Stimulated activated CD8-positive, alpha-beta memory T cell treated with anti-CD3 and anti-CD28 coated beads, Interleukin-4, amount 100 ng/mL, for 4 hours (primary cell): ENCODE measurements at places on chromosomes 4 and X.

DNA sequence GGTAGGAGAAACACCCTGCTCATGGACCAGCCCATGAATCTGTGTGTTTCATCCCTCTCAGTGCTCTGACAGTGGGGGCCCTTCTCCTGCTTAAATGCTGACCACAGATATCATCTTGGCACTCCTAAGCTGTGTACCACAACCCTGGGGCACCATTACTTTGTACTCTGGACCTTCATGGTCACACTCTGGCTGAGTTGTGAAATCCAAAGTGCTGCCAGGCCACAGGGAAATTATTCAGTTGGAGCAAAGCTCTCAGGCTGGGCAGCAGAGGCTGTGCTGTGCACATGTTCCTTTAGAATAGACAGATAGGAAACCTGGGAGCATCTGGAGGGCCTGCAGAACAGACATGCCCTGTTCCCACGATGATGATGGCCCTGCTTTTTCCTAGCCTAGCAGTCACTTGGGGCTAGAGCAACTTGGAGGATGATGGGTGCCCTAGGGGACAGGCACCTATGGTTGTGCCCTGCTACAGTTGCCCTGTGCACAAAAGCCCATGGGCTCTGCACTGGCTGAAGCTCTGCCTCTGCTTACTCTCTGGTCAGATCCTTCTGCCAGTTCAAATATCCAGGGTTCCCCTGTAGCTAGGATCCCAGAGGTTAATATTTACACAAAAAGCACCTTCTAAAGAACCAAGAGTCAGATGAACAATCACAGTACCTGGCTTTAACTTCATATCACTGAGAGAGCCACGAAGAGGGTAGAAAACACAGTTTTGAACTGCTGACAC is 48.5 kb upstream of the CDX4 start:
- no peak for DNase-seq

- no peak for DNase-seq
Measured at GRCh38 chr4:161457311-161457710, 706.5 kb downstream of the FSTL5 start.

DNA sequence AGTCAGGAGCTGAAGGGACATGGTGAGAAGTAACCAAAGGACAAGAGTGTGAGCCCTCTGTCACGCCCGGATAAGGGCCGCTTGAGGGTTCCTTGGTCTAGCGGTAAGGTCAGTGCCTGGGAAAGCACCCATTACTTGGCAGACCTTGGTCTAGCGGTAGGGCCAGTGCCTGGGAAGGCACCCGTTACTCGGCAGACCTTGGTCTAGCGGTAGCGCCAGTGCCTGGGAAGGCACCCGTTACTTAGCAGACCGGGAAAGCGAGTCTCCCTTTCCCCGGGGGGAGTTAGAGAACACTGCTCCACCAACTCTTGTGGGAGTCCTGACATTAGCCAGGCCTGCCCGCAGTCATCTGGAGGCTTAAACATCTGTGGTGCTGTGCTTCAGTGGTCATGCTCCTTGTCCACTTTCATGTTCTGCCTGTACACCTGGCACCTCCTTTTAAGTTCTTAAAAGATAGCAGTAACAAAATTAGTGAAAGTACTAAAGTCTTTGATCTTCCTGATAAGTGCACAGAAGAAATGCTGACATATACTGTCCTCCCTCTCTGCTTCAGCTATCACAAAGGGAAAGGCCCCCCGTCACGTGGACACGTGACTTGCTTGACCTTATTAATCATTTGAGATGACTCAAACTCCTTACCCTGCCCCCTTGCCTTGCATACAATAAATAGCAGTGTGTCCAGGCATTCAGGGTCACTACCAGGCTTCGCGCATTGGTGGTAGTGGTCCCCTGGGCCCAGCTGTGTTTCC is 9.3 kb upstream of the SEC24B start:
- DNase-seq: no peak

- no peak for DNase-seq
Measured at GRCh38 chrX:110692866-110693265, 102.8 kb downstream of the CHRDL1 start.

- no peak for DNase-seq
Measured at GRCh38 chr4:12507868-12508481, 976.2 kb downstream of the RAB28 start.

DNA sequence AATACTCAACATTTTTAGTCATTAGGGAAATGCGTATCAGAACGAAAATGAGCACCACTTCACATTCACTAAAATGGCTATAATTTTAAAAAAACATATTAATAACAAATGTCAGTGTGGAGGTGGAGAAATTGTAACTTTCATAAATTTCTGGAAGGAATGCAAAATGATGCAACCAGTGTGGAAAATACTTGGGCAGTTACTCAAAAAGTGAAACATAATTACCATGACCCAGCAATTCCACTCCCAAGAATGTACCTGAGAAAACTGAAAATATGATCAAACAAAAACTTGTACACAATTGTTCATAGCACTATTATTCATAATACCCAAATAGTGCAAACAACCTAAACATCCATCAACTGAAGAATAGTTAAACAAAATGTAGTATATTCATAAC is 76.1 kb upstream of the FAM241A start:
- DNase-seq: no peak

GRCh38 chr4:126718136-126718535 is 914.6 kb upstream of the INTU start:
- no peak for DNase-seq

GRCh38 chrX:40864972-40865371 is 129.6 kb upstream of the MED14 start:
- DNase-seq: no peak

- no peak for DNase-seq
Measured at GRCh38 chr4:162700358-162700757, 466.3 kb downstream of the NAF1 start.

GRCh38 chr4:13547485-13548041 is 3.3 kb upstream of the NKX3-2 start:
- no peak for DNase-seq

DNA sequence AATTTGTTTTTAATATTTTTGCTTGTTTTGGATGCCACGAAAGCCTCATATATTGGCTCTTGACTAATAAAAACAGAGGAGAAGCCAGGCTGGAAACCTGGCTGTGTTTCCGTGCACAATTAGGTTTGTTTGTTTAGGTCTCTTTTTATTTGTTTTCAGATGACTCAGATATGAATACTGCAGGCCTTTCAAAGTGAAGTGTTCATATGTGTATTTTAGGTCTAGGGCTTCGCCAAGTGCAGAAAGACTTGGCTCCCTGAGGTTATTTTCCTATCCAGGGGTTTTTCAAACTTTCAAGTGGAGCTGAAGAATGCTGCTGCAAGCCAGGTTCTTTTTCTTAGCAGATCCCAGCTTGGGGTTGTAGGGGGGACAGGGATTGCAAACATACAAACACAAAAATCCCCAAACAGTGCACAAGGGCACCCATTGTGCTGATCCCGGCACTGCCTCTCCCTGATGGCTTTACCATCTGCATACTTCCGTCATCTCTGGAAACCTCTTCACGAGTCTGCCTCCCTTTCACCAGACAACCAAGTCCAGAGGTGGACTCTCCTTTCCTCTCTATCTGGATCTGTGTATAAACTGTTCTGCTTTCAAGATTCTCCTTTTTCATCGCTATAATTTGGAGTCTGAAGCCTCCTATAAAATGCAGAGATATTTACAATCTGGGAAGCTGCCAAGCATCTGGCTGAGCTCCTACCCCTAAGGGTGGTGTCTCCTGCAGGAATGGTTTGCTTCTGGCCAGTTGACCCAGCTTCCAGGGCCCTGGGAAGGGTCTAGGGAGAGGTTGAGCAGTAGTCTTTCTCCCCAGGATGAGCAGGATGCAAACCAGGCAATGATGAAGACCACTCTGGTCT is 108.6 kb downstream of the SMIM20 start:
- no peak for DNase-seq

GRCh38 chr4:176011529-176011928 is 54.1 kb upstream of the WDR17 start:
- DNase-seq: no peak

DNA sequence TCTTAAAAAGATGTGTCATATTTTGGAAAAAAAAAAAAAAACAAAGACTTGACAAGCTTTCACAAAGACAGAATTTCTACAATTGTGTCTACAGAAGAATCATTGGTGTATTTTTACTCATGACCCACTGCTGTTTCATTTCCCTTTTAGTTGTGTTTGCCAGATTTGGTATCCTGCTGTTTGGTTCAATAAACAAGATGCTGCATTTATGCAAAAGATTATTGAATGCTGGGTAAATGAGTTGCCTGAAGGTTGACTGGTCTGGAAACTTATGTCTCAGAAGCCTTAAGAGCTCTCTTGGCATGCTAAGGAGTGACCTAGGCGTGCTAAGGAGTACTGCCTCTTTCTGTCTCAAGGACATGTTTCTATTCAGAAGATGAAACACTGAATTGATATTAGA is 64.9 kb upstream of the NPY2R start:
- DNase-seq: no peak

GRCh38 chr4:174358410-174358809 is 74.7 kb downstream of the CEP44 start:
- DNase-seq: no peak

DNA sequence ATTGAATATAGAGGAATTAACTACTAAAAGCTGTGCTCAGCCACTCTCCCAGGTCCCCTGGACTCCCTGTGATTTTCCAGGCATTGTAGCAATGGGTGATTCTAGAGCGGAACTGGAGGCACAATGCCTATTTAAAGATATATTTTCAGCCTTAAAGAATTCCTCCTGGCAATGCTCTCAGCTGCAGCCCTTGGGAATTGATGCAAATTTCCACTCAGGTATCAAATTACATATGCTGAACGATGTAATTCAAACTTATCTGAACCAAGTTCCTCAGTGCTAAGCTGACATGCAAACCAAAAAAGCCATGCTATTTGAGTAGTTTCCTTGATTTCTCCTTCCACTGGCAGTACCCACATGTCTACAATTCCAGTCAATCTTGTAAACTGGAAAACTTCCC is 86.3 kb upstream of the GABRA3 start:
- DNase-seq: no peak

GRCh38 chr4:107065201-107065600 is 29.1 kb upstream of the DKK2 start:
- DNase-seq: no peak

DNA sequence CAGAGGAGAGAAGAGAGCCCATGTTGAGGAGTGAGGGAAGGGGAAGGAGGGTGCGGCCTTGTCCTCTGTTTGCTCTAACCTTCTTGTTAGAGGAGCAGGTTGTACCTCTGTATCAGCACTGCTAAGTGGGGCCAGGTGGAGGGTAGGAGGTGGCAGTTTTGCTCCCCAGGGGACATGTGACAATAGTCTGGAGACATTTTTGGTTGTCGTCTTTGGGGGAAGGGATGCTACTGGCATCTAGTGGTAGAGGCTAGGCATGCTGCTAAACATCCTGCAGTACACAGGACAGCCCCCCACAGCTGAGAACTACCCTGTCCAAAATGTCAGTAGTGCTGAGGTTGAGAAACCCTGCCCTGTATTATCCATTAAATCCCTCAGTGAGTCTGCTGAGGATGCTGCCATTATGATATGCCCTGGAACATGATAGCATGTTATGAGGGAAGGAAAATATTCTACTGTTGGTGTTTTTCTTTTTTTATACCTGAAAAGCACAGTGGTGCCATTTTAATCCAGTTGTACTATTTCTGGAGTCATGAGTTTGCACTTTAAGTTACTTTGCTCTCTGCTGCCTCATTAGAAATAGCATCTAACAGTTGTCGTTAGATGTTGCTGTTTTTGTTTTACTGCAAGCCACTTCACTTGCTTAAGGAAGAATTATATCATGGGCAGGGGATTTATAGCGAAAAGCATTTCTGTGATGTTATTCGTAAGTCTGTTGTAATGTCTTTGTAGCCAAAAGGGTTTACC is 90.6 kb downstream of the LRP2BP start:
- DNase-seq: no peak

DNA sequence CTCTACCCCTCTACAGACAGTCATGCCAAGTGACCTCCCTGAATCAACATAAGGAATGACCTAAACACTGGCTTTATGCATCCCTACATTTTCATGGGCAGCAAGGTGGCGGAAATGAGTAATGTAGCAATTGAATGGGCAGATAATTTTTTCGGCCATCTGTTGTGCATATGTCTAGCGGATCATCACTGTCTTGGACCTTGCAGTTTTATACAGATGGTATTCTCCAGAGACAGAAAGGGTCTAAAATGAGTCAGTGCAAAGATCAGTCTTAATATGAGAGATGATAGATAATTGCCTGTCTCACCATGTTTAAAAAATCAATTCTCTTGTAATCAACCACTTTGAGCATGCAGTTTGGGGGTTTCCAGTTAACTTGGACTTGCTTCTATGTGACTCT is 177.3 kb upstream of the DKK2 start:
- no peak for DNase-seq

GRCh38 chrX:37686369-37686995 is 891 bp downstream of the XK start:
- no peak for DNase-seq

DNA sequence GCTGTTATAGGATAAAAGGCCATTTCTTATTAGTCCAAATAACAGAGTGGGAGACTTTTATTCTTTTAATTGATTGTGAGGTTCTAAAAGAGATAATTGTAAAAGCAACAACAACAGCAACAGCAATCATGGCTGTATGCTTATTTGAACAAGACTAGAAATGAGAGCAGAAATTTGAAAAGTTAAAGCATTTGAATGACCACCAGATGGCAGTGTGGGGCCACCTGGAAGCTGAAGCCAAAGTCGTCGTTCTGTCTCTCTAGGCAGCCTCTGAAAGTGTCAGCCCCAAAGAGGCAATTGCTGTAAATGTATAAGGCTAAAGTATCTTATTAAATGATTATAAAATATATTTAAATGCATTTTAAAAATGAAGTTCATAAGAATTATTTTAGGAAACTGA is 42.2 kb downstream of the SH2D1A start:
- peak; percentile 20 for DNase-seq

GRCh38 chrX:110699109-110699508 is 96.5 kb downstream of the CHRDL1 start:
- DNase-seq: no peak

- no peak for DNase-seq
Measured at GRCh38 chr4:174538123-174538875, 16.0 kb upstream of the HPGD start.

- no peak for DNase-seq
Measured at GRCh38 chr4:46852800-46853199, 56.2 kb downstream of the COX7B2 start.

DNA sequence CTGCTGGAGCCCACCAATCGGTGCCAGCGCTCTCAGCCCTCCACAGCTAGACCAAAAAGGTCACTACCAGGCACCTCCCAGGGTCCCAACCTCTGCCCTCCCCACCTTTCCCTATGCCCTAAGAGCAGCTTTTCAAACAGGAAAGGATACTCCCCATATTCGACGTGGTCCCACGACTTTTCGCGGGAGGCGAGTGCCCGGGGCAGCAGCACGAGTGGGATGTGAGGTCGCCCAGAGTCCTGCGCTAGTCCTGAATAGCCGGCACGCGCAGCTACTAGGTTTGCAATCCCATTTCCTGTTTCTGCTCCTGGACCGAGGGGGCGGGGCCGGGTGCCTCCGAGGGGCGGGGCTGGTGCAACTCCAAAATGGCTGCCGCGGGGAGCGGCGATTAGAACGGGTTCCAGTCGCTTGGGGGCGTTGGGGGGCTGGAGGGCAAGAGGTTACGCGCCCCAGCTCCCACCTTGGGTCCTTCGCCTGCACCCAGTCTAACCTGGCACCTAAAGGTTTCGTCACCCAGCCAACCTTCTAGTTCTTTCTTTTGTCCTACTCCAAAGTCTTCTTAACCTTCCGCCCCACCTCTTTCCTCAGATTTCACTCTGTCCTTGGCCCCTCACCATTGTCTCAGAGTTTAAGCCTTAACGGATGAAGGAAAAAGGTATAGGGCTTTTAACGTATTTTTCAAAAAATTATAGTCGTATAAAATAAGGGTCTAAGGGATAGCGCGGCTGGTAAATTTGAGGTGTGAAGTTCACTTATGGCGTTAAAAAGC is 85.0 kb upstream of the TENT5D start:
- no peak for DNase-seq
